ENCODE measurements at places on chromosomes 6 and 20. TPM values are rescaled to one million over a fixed set of nuclear protein-coding genes. Genes with fewer than 3 reads are reported as not detected.

DNA sequence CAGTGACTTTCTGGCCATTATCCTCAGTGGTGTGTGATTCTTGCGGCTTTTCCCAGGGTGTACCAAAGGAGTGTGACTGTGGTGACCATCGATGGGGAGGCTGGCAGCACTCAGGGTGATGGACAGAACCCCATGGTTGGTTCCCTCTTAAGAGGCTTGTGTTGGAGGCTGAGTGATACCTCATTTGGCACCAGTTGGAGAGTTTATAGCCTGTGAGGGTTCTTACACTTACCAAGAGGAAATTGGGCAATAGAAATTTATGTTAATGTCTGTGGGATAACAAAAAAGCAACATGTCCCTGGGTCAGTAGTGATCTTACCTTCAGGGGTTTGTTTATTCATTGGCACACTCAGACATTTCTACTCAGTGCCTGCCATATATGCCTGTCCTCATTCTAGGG, 37.2 kb downstream of the DAAM2 start:
- H3K4me1 ChIP-seq, result peaks cover 43% of the 10 kb centered on the region
- H3K27ac ChIP-seq, result no peak overlapping the region
- H3K4me3 ChIP-seq, result no peak overlapping the region
- no peaks in the 10 kb centered on the region for H3K36me3 ChIP-seq
- no peak for DNase-seq

GRCh38 chr6:138580040-138580439, 80.7 kb upstream of the NHSL1 start:
- no peaks in the 10 kb centered on the region for H3K4me1 ChIP-seq
- H3K36me3 ChIP-seq, result no peaks in the 10 kb centered on the region
- no peak for DNase-seq
- H3K4me3 ChIP-seq, result no peak overlapping the region

- peaks cover 11% of the 10 kb centered on the region for H3K4me1 ChIP-seq
- no peaks in the 10 kb centered on the region for H3K36me3 ChIP-seq
- no peak for DNase-seq
- no peaks in the 10 kb centered on the region for H3K27me3 ChIP-seq
- no peak overlapping the region for H3K4me3 ChIP-seq
- no peak overlapping the region for H3K27ac ChIP-seq
Measured at GRCh38 chr6:14721103-14721758, 524.6 kb upstream of the JARID2 start.

DNA sequence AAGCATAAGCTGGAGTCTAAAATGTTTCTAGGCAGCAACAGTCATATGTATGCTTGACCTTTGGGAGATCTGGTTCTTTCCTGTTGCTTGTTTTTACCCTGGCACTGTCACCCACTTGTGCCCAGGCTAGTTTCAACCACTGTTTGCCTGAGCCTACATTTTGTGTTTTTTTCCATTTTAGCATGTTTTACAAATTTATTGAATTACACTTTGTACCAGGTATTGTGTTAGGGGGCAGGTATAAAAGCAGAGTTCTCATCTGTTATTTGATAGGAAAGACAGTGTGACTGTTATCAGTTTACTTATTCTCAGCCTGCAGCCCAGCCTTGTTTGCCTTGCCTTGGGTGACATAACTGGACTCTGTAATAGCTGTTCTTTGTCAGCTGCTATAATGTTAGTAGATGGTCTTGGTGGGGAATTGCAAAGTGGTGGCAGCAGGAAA, 147.0 kb downstream of the CDKAL1 start:
- H3K27ac ChIP-seq, result no peak overlapping the region
- H3K4me1 ChIP-seq, result no peaks in the 10 kb centered on the region
- H3K36me3 ChIP-seq, result no peaks in the 10 kb centered on the region
- DNase-seq, result no peak
- no peaks in the 10 kb centered on the region for H3K27me3 ChIP-seq

- no peaks in the 10 kb centered on the region for H3K36me3 ChIP-seq
- DNase-seq, result no peak
- H3K27ac ChIP-seq, result peak overlapping the region; percentile 75
- no peaks in the 10 kb centered on the region for H3K4me1 ChIP-seq
Measured at GRCh38 chr6:5866547-5867051, 140.1 kb downstream of the NRN1 start.

DNA sequence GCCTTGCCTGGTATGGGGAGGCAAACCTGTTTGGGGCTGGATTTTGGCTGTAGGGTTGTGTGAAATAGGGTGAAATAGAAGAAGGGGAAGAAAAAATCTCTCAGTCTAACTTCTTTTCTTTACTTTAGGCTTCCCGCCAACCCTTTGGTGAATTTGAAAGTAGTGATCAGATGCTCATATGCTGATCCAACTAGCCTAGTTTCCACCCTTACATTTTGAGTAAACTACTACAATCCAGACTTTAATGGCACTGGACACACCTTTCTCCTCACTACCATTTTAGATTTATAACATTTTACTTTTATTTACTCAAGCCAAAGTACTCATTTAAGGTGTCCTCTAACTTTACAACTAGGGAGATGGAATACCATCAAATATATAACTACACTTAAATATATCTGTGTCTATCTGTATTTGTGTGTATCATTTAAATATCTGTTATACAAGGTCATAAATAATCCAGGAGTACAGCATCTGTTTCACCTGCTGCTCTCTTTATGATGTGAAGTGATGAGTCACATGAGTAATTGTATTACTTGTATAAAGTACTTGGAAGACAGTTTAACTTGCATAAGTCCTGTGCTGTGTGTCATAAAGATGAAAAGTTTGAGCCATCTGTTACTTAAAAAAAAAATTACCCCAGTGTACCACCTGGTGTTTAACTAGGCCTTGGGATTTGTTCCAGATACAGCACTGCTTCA, 172.1 kb downstream of the CDKAL1 start:
- H3K4me1 ChIP-seq, result peaks cover 5% of the 10 kb centered on the region
- no peak for DNase-seq
- no peaks in the 10 kb centered on the region for H3K27me3 ChIP-seq
- H3K4me3 ChIP-seq, result no peak overlapping the region
- H3K27ac ChIP-seq, result no peak overlapping the region

- H3K36me3 ChIP-seq, result no peaks in the 10 kb centered on the region
- H3K27ac ChIP-seq, result no peak overlapping the region
- no peak overlapping the region for H3K4me3 ChIP-seq
- no peaks in the 10 kb centered on the region for H3K27me3 ChIP-seq
- DNase-seq, result peak; percentile 6
Measured at GRCh38 chr20:61941721-61942405, 123.8 kb downstream of the TAF4 start.

DNA sequence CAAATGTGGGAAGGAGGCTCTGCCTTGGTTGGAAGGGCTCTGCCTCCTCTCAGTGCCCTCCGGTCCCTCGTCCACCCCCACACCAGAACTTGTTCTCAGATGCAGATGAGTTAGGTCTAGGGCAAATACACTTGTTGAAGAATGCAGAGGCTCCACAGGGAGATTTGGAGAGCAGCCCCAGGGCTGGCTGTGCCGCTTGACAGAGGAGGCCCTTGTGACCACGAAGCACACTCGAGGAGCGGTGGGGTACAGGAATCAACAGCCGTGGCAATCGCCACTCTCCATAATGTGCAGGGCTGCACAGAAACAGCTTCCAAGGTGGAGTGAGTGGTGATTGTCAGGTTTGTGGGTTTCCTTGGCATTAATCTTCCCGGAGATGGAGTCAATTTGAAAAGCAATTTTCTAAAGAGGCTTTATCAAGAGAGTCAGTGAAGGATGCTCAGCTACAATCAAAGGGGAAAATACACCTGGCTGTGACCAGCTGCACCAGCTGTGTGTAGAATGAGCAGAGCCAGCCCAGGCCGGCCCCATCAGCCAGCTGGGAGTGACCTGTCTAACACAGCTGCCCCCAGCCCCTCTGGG, 59.5 kb downstream of the BFSP1 start:
- H3K4me1 ChIP-seq, result no peaks in the 10 kb centered on the region
- H3K4me3 ChIP-seq, result no peak overlapping the region
- no peaks in the 10 kb centered on the region for H3K36me3 ChIP-seq
- no peak for DNase-seq
- H3K27ac ChIP-seq, result no peak overlapping the region

GRCh38 chr6:129671442-129672340, 38.3 kb downstream of the ARHGAP18 start:
- H3K27ac ChIP-seq, result peak overlapping the region; percentile 67
- no peaks in the 10 kb centered on the region for H3K27me3 ChIP-seq
- no peak overlapping the region for H3K4me3 ChIP-seq
- H3K4me1 ChIP-seq, result peaks cover 15% of the 10 kb centered on the region
- no peak for DNase-seq

The COL21A1 gene
- total RNA-seq, result 16.9 TPM

The CST2 gene
- total RNA-seq, result not detected

All from tibial nerve (tissue), 4 donors.